ENCODE measurements at places on chromosomes 1 and 21. TPM values are rescaled to one million over a fixed set of nuclear protein-coding genes. Genes with fewer than 3 reads are reported as not detected.

The RGS1 gene
- 9.9 TPM for total RNA-seq

The TLCD4 gene
- total RNA-seq = 0.12 TPM

The OTUD3 gene
- total RNA-seq = 18.4 TPM

The EEIG2 gene
- 9.2 TPM for total RNA-seq

DNA sequence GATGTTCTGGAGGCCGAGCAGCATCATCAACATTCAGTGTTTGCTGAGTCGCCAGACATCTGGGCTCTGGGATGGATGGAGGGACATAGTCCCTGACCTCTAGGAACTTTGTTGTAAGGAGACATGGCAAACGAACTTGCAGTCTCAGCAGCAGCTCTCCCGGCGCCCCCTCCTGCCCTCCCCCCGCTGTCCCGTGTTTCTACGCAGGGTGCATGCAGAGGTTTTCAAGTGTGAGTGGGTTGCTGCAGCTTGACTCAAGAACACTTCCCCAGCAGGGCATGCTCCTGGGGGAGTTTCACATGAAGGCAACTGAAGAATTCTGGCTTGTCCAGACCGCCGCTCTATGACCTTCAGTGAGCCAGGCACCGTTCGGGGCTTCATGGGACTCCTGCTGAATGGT lies 121.9 kb downstream of the CAMTA1 start:
- no peak overlapping the region for H3K27ac ChIP-seq
- H3K36me3 ChIP-seq = no peaks in the 10 kb centered on the region
- no peak overlapping the region for H3K4me3 ChIP-seq
- no peaks in the 10 kb centered on the region for H3K4me1 ChIP-seq
- DNase-seq = no peak

DNA sequence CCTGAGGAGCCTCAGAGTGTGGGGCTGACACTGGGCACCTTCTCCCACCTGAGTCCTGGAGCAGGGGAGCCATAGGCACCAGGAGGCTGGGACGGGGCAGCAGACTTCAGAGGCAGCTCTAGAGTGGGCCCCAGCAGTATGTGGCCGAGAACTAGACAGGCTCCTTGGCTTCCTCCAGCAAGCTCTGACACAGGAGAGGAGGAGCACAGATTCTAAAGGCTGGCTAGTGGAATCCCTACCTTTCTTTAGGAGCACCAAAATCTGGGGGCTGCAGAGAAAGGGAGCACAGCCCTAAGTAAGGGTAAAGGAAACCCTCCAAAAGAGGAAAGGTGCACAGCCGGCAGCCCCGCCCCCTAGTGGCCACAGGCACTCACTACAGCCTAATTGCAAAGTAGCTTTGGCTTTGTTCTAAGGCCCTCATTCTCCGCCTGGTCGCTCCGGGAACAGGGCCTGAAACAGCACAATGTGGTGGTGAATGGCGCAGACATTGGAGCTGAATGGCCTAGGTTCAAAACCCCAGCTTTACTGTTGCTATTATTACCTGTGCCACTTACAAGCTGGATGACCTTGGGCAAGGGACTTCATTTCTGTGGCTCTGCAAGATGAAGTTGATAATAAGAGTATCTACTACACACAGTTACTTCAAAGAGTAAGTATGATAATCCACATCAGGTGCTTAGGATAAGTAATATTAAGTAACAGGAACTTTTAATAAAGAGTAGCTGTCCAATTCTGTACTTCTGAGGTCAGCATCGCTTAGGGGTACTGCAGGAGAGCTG lies 8.8 kb upstream of the GUCA2A start:
- no peaks in the 10 kb centered on the region for H3K4me1 ChIP-seq
- no peak overlapping the region for H3K4me3 ChIP-seq
- H3K27ac ChIP-seq = no peak overlapping the region
- H3K27me3 ChIP-seq = no peaks in the 10 kb centered on the region
- H3K36me3 ChIP-seq = no peaks in the 10 kb centered on the region
- peak; percentile 52 for DNase-seq

DNA sequence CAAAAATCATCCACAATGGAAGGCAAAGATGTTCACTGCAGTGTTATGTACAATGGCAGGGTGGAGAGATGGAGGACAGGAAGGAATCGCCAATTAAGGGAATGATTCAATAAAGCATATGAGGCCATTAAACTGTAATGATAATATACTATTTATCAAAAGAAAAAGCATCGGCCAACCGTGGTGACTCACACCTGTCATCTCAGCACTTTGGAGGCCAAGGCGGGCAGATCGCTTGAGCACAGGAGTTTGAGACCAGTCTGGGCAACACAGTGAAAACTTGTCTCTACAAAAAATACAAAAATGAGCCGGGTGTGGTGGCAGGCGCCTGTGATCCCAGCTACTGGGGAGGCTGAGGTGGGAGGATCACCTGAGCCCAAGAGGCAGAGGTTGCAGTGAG lies 89.1 kb downstream of the SSBP3 start:
- no peak for DNase-seq
- peaks cover 23% of the 10 kb centered on the region for H3K4me1 ChIP-seq
- H3K36me3 ChIP-seq = no peaks in the 10 kb centered on the region
- H3K27me3 ChIP-seq = no peaks in the 10 kb centered on the region
